ENCODE measurements at places on chromosomes 13 and 19.

GRCh38 chr19:52200044-52200443 lies 10.2 kb downstream of the PPP2R1A start:
- H3K27ac ChIP-seq = no peak overlapping the region
- peak; percentile 32 for DNase-seq
- H3K4me1 ChIP-seq = no peaks in the 10 kb centered on the region
- no peak overlapping the region for H3K4me3 ChIP-seq
- H3K27me3 ChIP-seq = no peaks in the 10 kb centered on the region

GRCh38 chr13:59479629-59480028 lies 684.1 kb downstream of the DIAPH3 start:
- H3K4me1 ChIP-seq = no peaks in the 10 kb centered on the region
- no peaks in the 10 kb centered on the region for H3K27me3 ChIP-seq
- H3K4me3 ChIP-seq = no peak overlapping the region
- H3K36me3 ChIP-seq = no peaks in the 10 kb centered on the region
- no peak overlapping the region for H3K27ac ChIP-seq

- H3K27ac ChIP-seq = no peak overlapping the region
- H3K27me3 ChIP-seq = peaks cover 60% of the 10 kb centered on the region
- H3K36me3 ChIP-seq = no peaks in the 10 kb centered on the region
- H3K4me3 ChIP-seq = no peak overlapping the region
- no peak for DNase-seq
These were observed 19.9 kb upstream of the DHRS12 start for GRCh38 chr13:51823863-51824262.

DNA sequence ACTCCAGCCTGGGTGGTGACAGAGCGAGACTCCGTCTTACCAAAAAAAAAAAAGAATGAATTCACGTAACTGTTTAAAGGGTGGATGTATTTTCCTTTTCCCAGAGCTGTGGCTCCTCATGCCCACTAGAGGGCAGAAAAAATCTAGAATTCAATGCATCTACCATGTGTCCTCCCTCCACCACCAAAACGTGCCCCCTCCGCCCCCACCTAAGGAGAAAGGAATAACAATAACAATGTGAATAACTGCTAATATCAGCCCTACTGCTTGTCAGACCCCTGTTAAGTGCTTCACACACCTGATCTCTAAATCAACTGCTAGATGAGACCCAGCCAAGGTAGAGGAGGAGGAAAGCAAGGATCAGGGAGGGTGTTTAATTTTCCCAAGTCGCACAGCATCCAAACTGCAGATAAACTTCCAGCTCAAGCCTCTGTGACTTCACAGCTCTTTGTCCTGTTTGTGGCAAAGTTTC lies 20.2 kb upstream of the PNMA8B start:
- H3K4me3 ChIP-seq = no peak overlapping the region
- no peak overlapping the region for H3K27ac ChIP-seq
- DNase-seq = no peak
- no peaks in the 10 kb centered on the region for H3K4me1 ChIP-seq
- no peaks in the 10 kb centered on the region for H3K27me3 ChIP-seq

- H3K36me3 ChIP-seq = no peaks in the 10 kb centered on the region
- peak overlapping the region; percentile 46 for H3K27ac ChIP-seq
- DNase-seq = no peak
- H3K27me3 ChIP-seq = no peaks in the 10 kb centered on the region
These were observed 24.9 kb upstream of the STARD13 start for GRCh38 chr13:33310245-33311038.

- no peak overlapping the region for H3K27ac ChIP-seq
- no peak overlapping the region for H3K4me3 ChIP-seq
- H3K4me1 ChIP-seq = peaks cover 30% of the 10 kb centered on the region
- peak; percentile 92 for DNase-seq
These were observed 69.1 kb downstream of the CAB39L start for GRCh38 chr13:49374585-49375290.

- DNase-seq = no peak
- H3K36me3 ChIP-seq = no peaks in the 10 kb centered on the region
- no peak overlapping the region for H3K27ac ChIP-seq
- 0 out of 2 replicates have a peak, but pooled peaks cover 3% of the 10 kb centered on the region for H3K27me3 ChIP-seq
- no peaks in the 10 kb centered on the region for H3K4me1 ChIP-seq
These were observed 152.8 kb downstream of the CYSLTR2 start for GRCh38 chr13:48806522-48806921.

DNA sequence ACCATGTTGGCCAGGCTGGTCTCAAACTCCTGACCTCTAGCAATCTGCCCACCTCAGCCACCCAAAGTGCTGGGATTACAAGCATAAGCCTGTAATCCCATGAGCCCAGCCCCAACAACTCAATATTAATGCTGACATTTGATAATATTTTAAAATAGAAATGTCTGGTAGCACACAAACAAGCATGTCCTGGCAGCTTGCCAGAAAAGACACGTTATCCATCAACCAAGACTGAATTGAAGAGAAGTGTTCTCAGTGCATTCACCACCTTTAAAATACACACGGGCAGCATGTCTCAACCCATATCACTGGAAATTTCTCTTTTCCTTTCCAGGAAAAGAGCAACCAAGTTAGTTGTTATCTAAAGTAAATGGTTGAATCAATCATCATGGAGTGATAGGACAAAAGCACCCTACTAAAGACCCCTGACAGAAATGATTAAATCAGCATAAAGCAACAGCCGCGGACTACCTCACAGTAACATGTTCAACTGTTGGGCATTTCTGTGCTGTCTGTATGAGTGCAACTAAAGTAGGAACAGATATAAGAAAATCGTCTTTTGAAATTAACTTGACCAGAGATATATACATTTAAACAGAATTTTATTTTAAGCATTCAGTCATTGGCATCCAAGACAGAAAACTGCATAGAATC lies 25.0 kb downstream of the LHFPL6 start:
- H3K4me3 ChIP-seq = no peak overlapping the region
- H3K4me1 ChIP-seq = no peaks in the 10 kb centered on the region
- H3K36me3 ChIP-seq = no peaks in the 10 kb centered on the region
- DNase-seq = no peak

DNA sequence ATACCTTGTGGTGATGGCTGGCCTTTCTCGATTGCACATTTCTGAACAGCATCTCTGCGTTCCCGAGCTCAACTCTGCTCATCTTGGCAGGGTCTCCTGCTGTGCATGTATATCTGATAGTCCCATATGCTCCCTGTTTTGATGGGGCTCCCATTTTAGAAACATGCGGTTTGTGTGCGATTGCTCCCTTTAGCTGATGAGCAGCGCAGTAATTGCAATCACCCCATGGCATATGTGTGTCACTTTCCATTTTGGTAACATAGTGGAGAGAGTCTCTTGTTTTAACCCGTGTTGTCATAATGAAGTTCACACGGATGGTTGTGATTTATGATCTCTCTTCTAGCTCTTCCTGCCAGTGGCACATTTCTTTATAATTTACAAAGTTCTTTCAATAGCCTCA lies 144.7 kb downstream of the MTUS2 start:
- H3K4me3 ChIP-seq = no peak overlapping the region
- no peaks in the 10 kb centered on the region for H3K36me3 ChIP-seq
- no peak for DNase-seq
- H3K4me1 ChIP-seq = no peaks in the 10 kb centered on the region

GRCh38 chr13:93562676-93563075 lies 336.1 kb downstream of the GPC6 start:
- H3K27ac ChIP-seq = no peak overlapping the region
- H3K27me3 ChIP-seq = no peaks in the 10 kb centered on the region
- no peak for DNase-seq
- H3K36me3 ChIP-seq = no peaks in the 10 kb centered on the region
- no peak overlapping the region for H3K4me3 ChIP-seq

DNA sequence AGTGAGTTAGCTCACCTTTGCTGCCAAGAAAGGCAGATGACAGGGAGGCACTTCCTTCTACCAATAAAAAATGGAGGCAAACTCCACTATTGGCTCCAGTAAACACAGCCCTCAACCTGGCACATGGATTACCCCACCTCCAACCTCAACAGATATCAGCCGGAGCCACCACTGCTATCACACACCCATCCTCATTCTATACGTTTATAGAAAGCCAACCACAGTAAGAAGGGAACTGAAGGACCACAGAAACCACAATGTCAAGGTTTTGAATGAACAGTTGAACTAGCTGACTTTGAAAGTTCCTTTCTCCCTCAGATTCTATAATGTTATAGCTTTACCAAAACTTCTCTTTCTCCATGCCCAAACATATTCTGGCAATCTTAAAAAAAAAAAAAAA lies 526.2 kb downstream of the UQCRFS1 start:
- no peaks in the 10 kb centered on the region for H3K36me3 ChIP-seq
- H3K4me3 ChIP-seq = no peak overlapping the region
- H3K27ac ChIP-seq = no peak overlapping the region

Data from PC-9 (cell line).